ENCODE measurements at places on chromosomes 5 and 9.

DNA sequence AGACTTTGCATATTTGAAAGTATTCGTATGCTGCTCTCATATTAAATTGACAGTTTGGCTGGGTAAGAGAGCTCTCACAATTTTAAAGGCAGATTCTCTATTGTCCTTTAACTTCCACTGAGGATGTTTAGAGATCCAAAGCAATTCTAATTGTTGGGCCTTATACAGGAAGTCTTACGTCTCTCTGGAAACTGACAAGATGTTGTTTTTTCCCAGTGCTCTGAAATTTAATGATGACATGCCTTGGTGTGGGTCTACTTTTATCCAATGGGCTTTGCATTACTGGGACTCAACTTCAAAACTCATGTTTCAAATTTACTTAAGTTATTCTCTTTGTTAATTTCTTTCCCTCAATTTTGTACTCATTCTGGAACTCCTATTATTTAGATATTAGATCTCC, 191.5 kb downstream of the SNX18 start:
- no peak for DNase-seq

DNA sequence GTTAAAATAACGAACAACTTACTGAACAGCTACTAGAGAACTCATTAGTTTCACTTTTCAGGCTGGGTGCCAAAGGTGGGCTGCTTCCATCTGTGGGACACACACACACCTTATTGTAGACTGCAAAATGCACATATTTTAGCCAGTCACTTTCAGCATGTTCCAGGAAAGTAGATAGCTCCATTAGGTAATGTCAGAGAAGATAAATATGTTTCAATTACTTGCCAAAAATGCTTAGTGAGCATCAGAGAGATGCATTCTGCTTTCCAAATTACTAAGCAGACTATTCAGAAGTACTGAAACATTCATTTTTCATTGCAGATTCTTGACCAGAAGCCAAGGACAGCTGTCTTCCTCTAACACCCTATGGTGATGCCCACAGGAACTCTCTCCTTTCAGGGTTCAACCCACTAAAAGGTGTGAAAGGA, 56.2 kb upstream of the APC start:
- no peak for DNase-seq

DNA sequence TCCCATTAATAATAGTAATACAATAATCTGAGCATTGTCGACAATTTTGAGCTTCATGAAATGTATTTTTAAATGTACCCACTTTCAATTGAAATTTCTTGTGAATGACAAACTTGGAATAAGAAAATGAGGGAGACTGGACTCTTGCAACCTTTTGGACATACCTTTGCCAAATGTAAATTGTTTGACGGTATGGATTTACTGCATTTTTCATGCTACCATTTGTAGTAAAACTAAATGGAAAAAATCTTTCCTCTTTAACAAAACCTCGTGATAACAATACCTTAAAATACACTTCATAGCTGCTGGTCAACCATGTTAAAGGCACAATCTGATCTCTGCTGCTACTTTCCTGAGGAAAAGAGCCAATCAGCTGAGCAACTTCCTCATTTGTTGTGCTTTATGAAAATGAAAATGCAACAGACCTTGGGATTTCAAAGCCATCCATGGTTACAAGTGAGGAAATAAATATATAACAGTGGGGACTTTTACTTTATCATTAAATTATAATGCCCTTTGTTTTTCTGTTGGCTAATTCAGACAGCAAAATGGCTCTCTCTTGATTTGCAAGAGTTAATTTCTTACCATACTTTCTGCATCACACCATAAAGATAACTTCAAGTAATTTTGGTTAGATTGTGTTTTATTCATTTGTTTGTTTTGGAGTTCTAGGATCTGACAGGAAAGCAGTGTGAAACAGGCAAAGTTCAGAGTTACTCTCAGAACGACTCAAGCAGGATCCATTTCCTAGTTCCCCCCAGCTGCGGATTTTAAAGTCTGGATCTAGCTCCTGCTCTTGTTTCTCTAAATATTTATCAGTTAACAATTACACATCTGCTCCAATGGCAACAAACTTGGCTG, 1.1 kb downstream of the ALDH1A1 start:
- no peak for DNase-seq

GRCh38 chr5:57805732-57806131, 323.1 kb upstream of the ACTBL2 start:
- no peak for DNase-seq

GRCh38 chr5:155193483-155194107, 180.0 kb downstream of the KIF4B start:
- no peak for DNase-seq

DNA sequence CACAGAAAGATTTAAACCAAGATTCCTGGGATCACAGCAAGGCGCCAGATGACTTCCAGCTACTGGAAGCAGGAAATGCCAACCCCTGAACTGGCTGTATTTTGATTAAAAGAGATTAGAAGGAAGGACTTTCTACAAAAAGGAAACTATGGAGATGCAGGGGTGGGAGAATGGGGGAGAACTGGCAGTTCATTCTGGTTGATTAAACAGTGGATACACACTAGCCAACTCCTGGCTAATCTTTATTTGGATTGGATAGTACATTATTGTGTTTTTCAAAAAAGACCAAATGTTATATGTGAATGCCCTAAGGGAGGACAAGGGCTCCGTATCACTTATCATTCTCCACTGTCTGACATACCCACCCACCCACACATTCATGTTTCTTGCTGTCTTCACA, 93.2 kb downstream of the CDO1 start:
- DNase-seq: no peak

DNA sequence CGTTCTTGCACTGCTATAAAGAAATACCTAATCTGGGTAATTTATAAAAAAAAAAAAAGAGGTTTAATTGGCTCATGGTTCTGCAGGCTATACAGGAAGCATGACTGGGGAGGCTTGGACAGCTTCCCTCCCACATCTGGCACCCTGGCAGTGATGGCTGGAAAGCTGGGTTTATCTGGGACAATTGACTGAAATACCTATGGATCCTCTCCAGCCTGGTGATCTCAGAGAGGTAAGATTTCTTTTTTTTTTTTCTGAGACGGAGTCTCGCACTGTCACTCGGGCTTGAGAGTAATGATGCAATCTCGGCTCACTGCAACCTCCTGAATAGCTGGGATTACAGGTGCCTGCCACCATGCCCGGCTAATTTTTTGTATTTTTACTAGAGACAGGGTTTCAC, 22.7 kb upstream of the UGCG start:
- no peak for DNase-seq

Measured in DND-41 (cell line).